ENCODE measurements at places on chromosomes 1 and 21. TPM values are rescaled to one million over a fixed set of nuclear protein-coding genes. Genes with fewer than 3 reads are reported as not detected.

GPATCH2 gene
- 7.9 TPM for total RNA-seq

GRCh38 chr21:18725653-18726052 is 322.1 kb upstream of the TMPRSS15 start:
- no peak overlapping the region for H3K27ac ChIP-seq
- H3K36me3 ChIP-seq = no peaks in the 10 kb centered on the region
- no peaks in the 10 kb centered on the region for H3K4me1 ChIP-seq
- DNase-seq = no peak

GRCh38 chr1:230215529-230215928 is 148.5 kb downstream of the GALNT2 start:
- no peaks in the 10 kb centered on the region for H3K27me3 ChIP-seq
- no peak overlapping the region for H3K27ac ChIP-seq
- peaks cover 10% of the 10 kb centered on the region for H3K36me3 ChIP-seq
- H3K4me1 ChIP-seq = peaks cover 29% of the 10 kb centered on the region
- no peak for DNase-seq

GRCh38 chr1:165877940-165878556 is 50.6 kb downstream of the UCK2 start:
- no peak overlapping the region for H3K4me3 ChIP-seq
- peaks cover 21% of the 10 kb centered on the region for H3K36me3 ChIP-seq
- no peaks in the 10 kb centered on the region for H3K27me3 ChIP-seq
- H3K27ac ChIP-seq = no peak overlapping the region
